ENCODE measurements at places on chromosomes 5 and 9.

DNA sequence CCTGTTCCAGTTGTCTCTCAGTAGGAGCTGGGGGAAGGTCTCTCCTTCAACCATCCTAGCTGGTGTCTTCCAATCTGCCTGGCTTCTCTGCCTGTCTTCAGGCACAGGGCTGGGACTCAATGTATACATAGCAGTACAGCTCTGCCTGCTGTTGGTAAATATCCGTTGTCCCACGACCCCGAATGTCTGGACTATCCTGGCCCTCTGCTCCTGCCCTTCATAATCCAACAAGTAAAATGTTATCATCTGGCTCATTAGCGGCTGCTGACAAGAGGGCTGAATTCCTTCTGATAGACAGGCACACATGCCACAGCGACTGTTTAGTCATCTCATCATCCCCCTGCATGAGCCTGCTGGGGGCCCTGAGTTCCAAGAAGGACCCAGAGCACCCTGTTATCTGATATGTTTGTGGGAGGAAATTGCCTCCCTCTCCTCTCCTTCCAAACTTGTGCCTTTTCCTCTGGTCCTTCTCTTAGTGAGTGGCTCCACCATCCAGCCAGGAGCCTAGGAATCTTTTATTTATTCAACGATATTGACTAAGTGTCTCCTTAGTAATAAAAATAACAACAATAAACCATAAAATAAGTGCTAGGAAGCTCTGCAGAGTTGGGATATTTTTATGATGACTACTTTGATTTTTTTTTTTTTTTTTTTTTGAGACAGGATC, 29.5 kb upstream of the TGFBR1 start:
- DNase-seq = no peak

- DNase-seq = no peak
Measured at GRCh38 chr5:73644385-73644963, 18.5 kb downstream of the ARHGEF28 start.

DNA sequence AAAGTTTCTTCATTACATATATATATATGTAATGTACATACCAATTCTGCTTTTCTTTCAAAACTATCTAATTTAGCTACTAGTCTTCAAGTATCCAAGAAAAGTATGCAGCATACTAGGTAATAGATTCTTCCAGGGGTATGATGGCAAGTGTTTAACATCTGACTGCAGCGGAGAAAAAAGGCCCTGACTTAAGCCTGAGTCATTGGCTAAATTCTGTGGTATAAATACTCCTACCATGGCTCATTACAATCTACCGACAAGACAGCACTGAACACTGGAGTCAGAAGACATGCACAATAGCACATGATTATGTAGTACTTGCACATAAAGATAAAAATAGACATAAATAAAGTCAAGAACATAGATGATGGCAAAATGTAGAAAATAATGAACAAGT, 439.9 kb downstream of the BRINP1 start:
- no peak for DNase-seq

- DNase-seq = no peak
Measured at GRCh38 chr9:72363236-72363635, 1.8 kb downstream of the ZFAND5 start.

GRCh38 chr9:136191099-136191959, 13.6 kb downstream of the LHX3 start:
- DNase-seq = no peak

Data from activated naive CD4-positive, alpha-beta T cell (primary cell).